ENCODE measurements at places on chromosomes 4 and X. TPM values are rescaled to one million over a fixed set of nuclear protein-coding genes. Genes with fewer than 3 reads are reported as not detected.

UGT2B10 gene
- polyA plus RNA-seq = not detected

ZNF330 gene
- polyA plus RNA-seq = 121 TPM

TEX13D gene
- polyA plus RNA-seq = not detected

HS6ST2 gene
- 15.5 TPM for polyA plus RNA-seq
